ENCODE measurements at places on chromosomes 6 and 20.

DNA sequence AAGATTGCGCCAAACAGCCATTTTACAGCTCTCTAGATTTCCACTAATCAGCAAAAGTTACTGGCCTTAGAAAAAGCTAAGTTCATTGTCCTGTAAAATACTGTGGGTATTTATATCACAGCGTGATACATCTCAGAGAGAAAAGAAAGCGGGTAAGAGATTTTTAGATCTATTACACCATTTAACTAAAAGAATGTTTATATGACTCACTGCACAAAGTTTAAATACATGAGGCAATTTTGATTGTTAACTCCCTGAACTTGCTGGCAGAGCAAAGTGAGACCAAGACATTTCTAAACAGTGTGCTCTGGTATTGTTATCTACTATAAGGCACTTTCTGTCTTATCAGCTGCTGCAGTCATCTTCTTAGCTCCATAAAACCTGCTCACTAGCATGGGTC, 314.3 kb downstream of the EPHA7 start:
- no peak for DNase-seq

GRCh38 chr6:68634726-68635411, at the start of gene ADGRB3:
Gene ADGRB3, plus strand, starts transcription at chr6:68635282. Its CDS starts 3,394 bp downstream, at chr6:68638676.
- DNase-seq, result peak; percentile 79

GRCh38 chr6:136616527-136616926, 66.3 kb upstream of the MAP7 start:
- DNase-seq, result no peak

- DNase-seq, result no peak
Observed at GRCh38 chr6:159098636-159099106, 53.9 kb upstream of the TAGAP start.

- no peak for DNase-seq
Observed at GRCh38 chr20:50488236-50488806, 21.9 kb upstream of the PTPN1 start.

GRCh38 chr6:169627736-169628607, 73.9 kb downstream of the WDR27 start:
- no peak for DNase-seq
